Lung (tissue), 17 donors: ENCODE measurements at places on chromosomes 16 and 17. TPM values are rescaled to one million over a fixed set of nuclear protein-coding genes. Genes with fewer than 3 reads are reported as not detected.

Gene MYL11
- 3.9 TPM for polyA plus RNA-seq

Gene HAP1
- 0.07 TPM for polyA plus RNA-seq

Gene NPIPA3
- 0.22 TPM for polyA plus RNA-seq

Gene CTRB1
- 0.33 TPM for polyA plus RNA-seq

Gene TBX4
- 6.1 TPM for polyA plus RNA-seq

Gene AANAT
- 0.10 TPM for polyA plus RNA-seq

Gene CNTNAP4
- polyA plus RNA-seq, result not detected

Gene PYDC1
- not detected for polyA plus RNA-seq

Gene PRDM7
- not detected for polyA plus RNA-seq

Gene GOSR2
- 22.4 TPM for polyA plus RNA-seq

Gene MPV17L
- 1.1 TPM for polyA plus RNA-seq

Gene CDYL2
- polyA plus RNA-seq, result 1.3 TPM

Gene CEP112
- 5.9 TPM for polyA plus RNA-seq

Gene PITPNM3
- polyA plus RNA-seq, result 2.0 TPM

Gene LRRC75A
- 1.6 TPM for polyA plus RNA-seq

Gene ZNF423
- polyA plus RNA-seq, result 1.1 TPM

Gene B4GALNT2
- polyA plus RNA-seq, result 0.08 TPM

Gene NPIPA5
- 2.4 TPM for polyA plus RNA-seq

Gene OR1E1
- polyA plus RNA-seq, result not detected

Gene GGNBP2
- polyA plus RNA-seq, result 40.0 TPM

Gene ACE
- polyA plus RNA-seq, result 22.1 TPM

Gene TMC5
- 50.5 TPM for polyA plus RNA-seq

Gene BPTF
- polyA plus RNA-seq, result 12.2 TPM
